Endodermal cell (in vitro differentiated cells): ENCODE measurements at places on chromosomes 7 and 10. TPM values are rescaled to one million over a fixed set of nuclear protein-coding genes. Genes with fewer than 3 reads are reported as not detected.

GRCh38 chr10:34884272-34884952 lies 69.3 kb upstream of the PARD3 start:
- no peak for DNase-seq

GRCh38 chr10:126867567-126868365 lies 37.5 kb upstream of the DOCK1 start:
- DNase-seq, result no peak

DNA sequence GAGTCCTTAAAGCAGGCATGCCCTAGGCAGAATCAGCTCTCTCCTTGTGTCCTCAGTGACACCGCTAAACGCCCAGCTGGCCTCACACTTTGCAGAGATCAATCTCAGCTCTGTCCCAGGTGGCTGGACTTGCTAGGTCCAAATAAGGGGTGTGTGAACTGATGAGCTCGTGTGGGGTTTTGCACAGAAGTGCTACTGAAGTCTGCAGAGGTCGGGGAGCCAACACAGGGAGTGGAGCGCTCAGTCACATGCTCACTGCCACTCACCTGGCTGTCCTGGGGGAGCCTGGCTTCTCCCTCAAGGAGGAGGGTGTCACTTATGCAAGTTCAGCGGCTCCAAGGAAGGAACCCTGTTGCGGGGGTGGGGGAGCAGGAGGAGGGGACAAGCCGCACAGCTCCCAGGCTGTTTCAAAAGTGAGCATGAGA lies 2.0 kb downstream of the ELN start:
- DNase-seq, result no peak

- DNase-seq, result no peak
These were observed 179.8 kb upstream of the ASAH2 start for GRCh38 chr10:50431133-50431532.

DNA sequence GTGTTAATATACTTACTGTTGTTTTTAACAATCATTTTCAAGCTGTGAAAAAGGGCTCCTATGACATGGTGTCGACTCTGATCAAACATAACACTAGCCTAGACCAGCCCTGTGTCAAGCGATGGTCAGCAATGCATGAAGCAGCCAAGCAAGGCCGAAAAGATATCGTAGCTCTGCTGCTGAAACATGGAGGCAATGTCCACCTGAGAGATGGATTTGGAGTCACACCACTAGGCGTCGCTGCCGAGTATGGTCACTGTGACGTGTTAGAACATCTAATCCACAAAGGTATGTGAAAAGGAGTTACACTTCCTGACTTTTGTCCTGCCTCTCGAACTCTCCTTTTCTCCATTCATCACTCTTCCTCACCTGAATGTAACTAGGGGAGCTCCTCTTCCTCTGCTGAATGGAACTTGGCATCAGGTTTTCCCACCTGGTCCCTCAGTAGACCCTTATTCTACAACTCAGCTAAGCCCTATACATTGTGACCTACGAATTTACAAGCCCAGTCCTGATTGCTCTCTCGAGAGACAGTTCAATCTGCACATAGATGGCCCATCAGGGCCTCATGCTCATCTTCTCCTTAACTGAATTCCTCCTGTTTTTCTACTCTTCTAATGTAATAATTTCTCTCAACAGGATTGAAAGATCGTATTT lies 23.0 kb downstream of the ASB15 start:
- peak; percentile 94 for DNase-seq

GRCh38 chr10:49613165-49613881 lies 514 bp upstream of the CHAT start:
- peak; percentile 66 for DNase-seq

DNA sequence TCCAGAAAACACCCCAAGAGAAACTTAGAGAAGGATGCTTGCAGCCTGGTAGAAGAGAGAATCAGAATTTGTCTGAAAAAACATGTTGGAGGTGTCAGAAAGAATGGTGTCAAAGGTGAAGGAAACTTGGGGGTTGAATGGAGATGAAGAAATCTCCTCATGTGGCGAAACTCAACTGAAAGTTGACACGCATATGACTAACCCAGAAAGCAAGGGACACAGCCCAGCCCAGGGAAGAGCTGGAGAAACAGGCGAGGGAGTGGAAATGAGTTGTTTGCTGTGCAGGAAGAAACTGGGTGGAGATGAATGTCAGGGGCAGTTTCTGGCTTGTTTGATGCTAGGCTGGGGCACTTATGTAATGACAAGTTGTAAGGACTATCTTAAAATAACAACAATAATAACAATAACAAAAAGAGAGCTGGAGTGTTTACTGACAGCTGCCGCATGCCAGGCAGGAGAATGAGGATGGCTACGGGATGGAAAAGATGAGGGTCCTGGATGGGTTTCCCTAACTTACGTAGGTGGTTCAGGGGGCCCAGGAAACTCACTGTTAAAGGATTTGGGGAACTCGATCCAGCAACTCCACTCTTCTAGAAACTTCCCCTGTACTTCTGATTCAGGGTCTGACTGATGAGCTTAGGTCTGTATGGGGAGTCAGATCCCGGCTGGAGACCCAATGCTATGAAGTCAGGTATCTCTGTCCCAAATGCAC lies 57.4 kb downstream of the MAP3K8 start:
- DNase-seq, result no peak

DNA sequence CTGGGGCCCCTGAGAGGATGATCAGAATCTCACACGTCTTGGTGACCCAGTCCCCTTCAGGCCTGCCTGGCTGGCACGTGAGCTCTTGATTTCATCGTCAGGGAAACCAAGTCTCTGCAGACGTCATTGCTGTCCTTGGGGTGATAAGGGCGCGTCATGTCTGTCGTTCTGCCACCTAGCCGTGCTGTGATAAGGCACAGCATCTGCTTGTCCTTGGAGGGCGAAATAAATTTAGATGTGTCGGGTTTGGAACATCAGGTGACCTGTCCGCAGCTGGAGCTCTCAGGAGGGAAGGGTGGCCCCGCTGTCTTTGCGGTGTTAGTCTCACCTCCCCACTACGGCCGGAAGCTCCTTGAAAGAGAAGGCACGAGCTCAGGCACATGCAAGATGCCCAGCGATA lies 129.2 kb downstream of the GRK5 start:
- DNase-seq, result no peak

DNA sequence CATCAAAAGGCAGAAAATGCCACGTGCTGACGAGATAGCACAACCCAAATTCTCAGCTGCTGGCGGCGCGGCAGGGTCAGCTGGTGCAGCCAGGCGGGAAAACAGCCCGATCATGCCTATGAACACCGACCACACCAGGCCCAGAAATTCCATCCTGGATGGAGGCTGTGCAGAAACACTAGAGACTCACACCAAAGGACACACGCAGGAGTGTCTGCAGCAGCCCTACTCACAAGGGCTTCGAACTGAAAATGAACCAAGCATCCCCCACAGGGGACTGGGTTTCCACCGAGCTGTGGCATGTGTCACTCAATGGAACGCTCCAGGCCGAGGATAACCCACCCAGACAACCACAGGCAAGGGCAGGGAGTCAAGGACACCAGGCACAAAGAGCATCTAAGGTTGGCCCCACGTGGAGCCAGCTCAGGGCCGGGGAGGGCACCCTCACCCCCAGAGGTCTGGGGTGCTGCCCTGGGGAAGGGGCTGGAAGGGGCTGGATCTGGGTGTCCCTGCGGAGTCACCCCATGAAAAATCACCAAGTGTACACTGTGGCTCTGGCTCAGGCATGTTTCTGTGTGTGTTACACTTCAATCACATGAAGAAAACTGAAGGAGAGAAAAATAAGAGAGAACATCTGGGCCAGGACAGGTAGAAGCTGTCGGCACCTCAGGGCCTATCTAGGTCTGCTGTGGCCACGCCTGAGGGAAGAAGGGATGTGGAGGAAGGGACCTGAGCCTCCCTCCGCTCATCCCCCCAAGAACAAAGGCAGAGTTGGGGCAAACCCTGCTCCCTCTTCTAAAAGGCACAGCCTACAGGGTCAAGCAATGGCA lies 33.0 kb downstream of the RASGEF1A start:
- DNase-seq, result peak; percentile 27

DNA sequence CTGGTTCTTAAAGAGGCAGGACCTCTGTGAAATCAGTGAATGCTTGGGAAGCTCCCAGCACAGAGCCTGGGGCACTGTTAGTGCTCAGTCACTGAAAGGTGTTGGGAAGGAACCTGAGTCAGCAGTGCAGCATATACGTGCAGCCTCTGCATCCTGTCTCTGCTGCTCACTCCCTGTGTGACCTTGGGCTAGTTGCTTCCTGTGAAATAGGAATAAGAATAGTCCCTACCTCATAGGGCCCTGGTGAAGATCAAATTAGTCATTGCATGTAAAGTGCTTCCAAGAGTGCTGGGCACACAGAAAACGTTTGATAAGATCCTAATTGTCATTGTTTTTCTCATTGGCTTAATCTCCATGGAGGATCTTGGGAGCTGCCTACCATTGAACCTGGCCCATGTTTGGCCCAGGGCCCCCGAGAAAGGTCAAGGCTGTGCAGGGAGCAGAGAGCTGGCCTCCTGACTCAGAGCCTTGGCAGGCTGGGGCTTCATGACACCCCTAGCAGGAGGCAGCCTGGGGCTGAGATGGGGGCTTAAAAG lies 73.3 kb upstream of the COL13A1 start:
- DNase-seq, result peak; percentile 71

- no peak for DNase-seq
These were observed 83.0 kb upstream of the CXCL12 start for GRCh38 chr10:44467900-44468299.

The IL2RA gene
- total RNA-seq, result not detected in 3 replicates

The OLAH gene
- not detected in 3 replicates for total RNA-seq

The FZD8 gene
- 185 and 189 TPM in 2 replicates for total RNA-seq

The NUTM2E gene
- total RNA-seq, result 0.16 TPM in 1 of 3 replicates, not detected in the others

The POLR2J gene
- total RNA-seq, result 48.6 and 50.0 TPM in 2 replicates

The CFAP46 gene
- total RNA-seq, result 9.8 to 10.5 TPM (median 10.4 TPM) in 3 replicates

The C10orf105 gene
- 0.13 and 0.27 TPM in 2 replicates for total RNA-seq

The AS3MT gene
- total RNA-seq, result 10.2 and 11.8 TPM in 2 replicates

The PDE1C gene
- 0.32 to 0.96 TPM (median 0.60 TPM) in 3 replicates for total RNA-seq

The ARHGEF35 gene
- 4.8 to 10.6 TPM (median 9.5 TPM) in 3 replicates for total RNA-seq

The FKBP6 gene
- total RNA-seq, result not detected in 2 replicates

The GFRA1 gene
- total RNA-seq, result 0.57 to 1.7 TPM (median 1.6 TPM) in 3 replicates
